ENCODE measurements at places on chromosomes 6 and 20. TPM values are rescaled to one million over a fixed set of nuclear protein-coding genes. Genes with fewer than 3 reads are reported as not detected.
A peak's percentile ranks its signal among the peaks of the same experiment; 100 is the strongest.

GRCh38 chr6:154360476-154360875 lies 3.9 kb upstream of the IPCEF1 start:
- no peak overlapping the region for H3K4me3 ChIP-seq
- no peak for DNase-seq
- H3K27ac ChIP-seq: no peak overlapping the region
- peaks cover 5% of the 10 kb centered on the region for H3K4me1 ChIP-seq
- H3K27me3 ChIP-seq: peaks cover 23% of the 10 kb centered on the region

DNA sequence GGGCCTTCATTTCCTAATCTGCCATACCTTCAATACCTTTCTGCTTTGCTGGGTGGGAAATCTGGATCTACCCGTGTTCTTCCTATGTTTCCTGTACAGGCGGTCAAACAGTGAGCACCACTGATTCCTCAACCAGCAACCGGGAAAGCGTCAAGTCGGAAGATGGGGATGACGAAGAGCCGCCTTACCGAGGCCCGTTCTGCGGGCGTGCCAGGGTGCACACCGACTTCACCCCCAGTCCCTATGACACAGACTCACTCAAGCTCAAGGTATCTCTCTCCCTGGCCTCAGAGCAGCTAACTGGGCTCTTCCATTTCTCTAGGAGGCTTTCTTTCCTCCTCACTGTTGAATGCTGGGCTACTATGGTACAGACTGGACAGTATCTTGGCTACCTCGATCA lies 190.1 kb downstream of the SASH1 start:
- no peaks in the 10 kb centered on the region for H3K36me3 ChIP-seq
- H3K4me3 ChIP-seq: no peak overlapping the region
- H3K4me1 ChIP-seq: peaks cover 4% of the 10 kb centered on the region

DNA sequence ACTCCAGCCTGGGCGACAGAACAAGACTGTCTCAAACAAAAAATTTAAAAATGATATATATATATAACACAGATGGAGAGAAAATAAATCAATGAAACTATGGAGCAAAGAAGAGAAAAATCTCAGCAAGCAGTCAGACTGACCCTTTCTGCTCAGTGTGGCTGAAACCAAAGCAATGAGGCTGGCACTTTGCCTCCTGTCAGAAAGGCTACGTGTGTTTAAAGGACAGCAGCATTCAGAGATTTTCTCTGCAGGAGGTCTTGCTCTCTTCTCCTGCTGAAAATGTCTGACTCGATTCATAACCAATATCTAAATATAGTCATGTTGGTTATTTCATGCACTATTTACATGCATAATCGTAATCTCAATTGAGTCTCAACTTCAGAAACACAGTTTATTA lies 527.0 kb upstream of the JARID2 start:
- DNase-seq: no peak
- H3K27me3 ChIP-seq: no peaks in the 10 kb centered on the region
- H3K4me1 ChIP-seq: peaks cover 66% of the 10 kb centered on the region
- H3K27ac ChIP-seq: peak overlapping the region; percentile 84

- no peaks in the 10 kb centered on the region for H3K4me1 ChIP-seq
- peaks cover 12% of the 10 kb centered on the region for H3K27me3 ChIP-seq
- no peak overlapping the region for H3K27ac ChIP-seq
- no peak for DNase-seq
Measured at GRCh38 chr6:17870300-17871188, 116.9 kb downstream of the KIF13A start.

RAMACL gene
- total RNA-seq: 0.29 TPM
